ENCODE measurements at places on chromosomes 3 and 15.

DNA sequence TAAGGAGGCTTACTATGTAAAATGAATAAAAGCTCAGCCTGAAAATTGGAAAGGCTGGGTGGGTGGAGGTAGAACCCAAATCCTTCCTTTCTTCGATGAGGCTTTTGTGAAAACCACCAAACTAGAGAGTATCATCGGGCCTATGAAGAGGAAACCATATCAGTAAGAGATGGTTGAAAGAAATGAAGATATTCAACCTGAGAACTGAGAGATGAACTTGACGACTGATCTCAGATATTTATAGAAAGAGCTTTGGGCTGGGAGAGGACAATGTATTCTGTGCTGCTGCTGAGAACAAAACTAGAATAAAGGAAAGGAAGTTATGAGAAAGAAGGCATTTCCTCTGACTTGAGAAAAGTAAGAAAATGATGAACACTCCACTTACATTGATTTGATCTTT lies 236.6 kb downstream of the KCNH8 start:
- no peak for DNase-seq

DNA sequence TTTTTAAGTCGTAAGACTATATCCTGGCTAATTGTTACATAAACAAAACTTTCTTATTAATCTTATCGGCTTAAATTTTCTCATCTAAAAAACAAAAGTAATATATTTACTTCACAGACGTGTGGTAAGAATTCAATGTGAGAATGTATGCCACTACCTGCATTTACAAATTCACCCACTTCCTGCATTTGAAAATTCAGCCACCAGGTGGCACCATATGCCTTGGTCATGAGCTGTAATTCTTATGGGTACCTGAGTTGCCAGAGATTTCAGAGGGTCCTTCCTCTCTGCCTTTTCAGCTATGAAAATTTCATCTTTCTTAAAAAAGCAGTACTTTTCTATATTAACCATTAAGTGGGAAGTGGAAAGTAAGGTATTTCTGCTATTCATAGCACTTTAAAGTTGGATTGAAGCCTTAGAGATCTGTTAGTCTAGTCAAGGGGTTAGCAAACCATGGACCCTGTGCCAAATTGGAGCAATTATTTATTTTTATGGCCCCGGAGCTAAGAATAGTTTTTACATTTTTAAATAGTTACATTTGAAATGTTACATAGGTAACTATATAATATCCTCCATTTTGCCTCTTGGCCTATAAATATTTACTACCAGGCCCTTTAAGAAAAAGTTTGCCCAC lies 127.8 kb downstream of the HCN4 start:
- peak; percentile 50 for DNase-seq

DNA sequence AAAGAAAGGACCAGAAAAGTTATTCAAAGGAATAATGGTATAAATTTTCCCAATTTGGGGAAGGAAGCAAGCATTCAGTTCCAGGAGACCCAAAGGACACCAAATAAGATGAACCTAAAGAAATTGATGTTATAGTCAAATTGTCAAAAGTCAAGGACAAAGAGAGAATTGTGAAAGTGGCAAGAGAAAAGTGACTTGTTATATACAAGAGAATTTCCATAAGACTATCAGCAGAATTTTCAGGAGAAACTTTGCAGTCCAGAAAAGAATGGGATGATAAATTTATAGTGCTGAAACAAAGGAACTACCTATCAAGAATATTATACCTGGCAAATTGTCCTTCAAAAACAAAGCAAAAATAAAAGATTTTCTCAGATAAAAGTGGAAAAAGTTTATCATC lies 43.8 kb upstream of the FOXB1 start:
- DNase-seq = no peak

DNA sequence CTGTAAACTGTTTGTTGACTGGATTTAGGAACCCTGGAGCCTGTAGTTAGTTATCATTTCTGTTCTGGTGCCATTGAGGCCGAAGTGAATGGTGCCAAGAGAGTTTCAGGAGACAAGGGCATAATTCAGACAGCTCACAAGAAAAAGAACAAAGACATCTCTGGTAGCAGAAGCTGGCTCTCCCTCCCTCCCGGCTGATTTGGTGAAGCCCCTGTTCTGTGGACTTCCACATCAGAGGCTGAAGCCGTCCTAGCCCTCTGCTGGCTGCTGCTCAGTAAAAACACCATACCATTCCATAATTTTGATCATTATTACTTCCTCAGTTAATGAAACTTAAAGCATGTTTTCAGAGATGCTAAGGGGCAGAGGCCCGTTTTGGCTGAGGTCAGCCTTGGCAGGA lies 381.2 kb upstream of the WNT5A start:
- DNase-seq = no peak

- no peak for DNase-seq
Observed at GRCh38 chr3:32865383-32865782, 47.6 kb downstream of the TRIM71 start.

DNA sequence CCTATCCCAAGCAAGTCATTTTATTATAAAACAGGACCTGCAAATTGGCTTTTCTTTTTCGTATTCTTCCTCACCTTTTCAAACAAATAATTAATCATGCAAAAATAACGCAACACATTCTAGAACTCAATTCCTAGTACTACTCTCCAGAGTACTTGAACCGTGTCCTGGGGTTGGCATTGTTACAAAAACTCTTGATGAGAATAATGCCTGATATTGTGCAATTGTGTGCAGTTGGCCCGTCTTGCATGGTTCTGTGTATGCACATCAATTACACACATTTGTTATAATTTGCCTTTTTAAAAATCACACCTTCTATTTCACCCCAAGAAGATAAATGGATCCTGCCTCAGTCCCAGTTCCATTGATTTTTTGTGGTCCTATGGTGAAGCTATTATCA lies 205.4 kb downstream of the EPHB1 start:
- no peak for DNase-seq

- no peak for DNase-seq
Observed at GRCh38 chr15:71116366-71116765, 1.1 kb downstream of the THSD4 start.

GRCh38 chr3:37028329-37028728 lies 35.0 kb downstream of the MLH1 start:
- DNase-seq = no peak

DNA sequence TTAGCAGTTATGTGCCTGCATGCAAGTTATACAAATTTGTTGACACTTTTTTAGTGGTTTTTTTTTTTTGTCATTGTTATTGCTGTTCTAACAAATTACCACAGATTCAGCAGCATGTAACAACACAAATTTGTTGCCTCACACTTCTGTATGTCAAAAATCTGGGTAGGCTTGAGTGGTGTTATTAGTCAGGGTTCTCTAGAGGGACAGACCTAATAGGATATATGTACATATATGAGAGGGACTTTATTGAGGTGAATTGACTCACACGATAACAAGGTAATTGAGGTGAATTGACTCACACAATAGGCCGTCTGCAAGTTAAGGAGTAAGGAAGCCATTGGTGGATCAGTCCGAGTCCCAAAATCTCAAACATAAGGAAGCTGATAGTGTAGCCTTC lies 15.0 kb upstream of the PLSCR1 start:
- no peak for DNase-seq

- DNase-seq = no peak
Observed at GRCh38 chr3:79097964-79098660, 669.7 kb downstream of the ROBO1 start.

- DNase-seq = no peak
Observed at GRCh38 chr3:191123231-191123630, 75.8 kb upstream of the OSTN start.

- no peak for DNase-seq
Observed at GRCh38 chr3:4766263-4766662, 213.0 kb upstream of the BHLHE40 start.

DNA sequence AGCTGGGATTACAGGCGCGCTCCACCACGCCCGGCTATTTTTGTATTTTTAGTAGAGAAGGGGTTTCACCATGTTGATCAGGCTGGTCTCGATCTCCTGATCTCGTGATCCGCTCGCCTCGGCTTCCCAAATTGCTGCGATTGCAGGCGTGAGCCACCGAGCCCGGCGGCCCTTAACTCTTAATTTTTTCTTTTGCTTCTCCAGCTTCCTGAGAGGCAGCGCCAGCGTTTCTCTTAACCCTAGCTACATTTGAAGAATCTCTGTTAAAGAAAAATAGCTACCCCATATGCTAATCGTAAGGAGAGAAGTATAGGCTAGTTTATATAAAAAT lies 465 bp upstream of the GK5 start:
- DNase-seq = no peak

DNA sequence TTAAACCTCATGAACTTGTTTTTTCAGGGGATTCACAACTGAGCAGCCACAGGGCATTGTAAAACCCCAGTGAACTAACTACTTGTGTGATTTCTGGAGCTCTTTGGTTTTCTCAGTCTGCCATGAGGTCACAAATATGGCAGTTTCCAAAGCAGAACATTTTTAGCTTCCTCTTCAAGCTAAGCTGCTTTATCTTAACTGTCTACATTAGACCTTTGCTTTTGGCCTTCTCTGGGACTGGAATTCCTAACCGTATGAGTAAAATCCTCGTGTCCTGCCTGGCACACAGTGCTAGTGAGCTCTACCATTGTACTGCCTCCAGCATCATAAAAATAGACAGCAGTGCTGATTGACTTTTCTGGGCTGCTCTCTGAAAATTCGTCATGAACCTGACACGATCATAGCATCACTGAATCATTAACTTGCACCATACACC lies 22.1 kb downstream of the CDIN1 start:
- no peak for DNase-seq

DNA sequence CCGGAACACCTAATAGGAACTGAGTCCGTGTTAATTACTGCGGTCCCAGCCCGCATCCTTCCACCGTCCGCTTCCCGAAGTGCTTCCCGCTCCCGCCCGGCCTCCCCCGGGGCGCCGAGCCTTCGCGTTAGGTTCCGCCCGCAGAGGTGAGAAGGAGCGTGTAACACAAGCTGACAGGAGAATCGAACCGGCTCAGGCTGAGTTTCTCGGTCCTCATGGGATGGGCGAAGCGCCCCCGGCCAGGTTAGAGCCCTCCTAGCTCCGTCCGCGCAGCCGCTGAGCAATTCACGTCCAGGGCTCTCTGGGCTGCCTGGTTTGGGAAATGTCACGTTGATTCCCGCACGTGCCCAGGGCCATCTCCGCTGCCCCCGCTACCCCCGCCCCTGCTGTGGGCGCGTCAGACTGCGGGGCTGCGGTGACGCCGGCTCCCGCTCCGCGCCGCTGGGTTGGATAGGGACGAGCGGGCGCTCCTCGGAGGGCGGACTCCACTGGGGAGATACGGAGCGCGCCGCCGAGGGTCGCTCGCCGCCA lies 954 bp downstream of the CLDN11 start:
- no peak for DNase-seq

DNA sequence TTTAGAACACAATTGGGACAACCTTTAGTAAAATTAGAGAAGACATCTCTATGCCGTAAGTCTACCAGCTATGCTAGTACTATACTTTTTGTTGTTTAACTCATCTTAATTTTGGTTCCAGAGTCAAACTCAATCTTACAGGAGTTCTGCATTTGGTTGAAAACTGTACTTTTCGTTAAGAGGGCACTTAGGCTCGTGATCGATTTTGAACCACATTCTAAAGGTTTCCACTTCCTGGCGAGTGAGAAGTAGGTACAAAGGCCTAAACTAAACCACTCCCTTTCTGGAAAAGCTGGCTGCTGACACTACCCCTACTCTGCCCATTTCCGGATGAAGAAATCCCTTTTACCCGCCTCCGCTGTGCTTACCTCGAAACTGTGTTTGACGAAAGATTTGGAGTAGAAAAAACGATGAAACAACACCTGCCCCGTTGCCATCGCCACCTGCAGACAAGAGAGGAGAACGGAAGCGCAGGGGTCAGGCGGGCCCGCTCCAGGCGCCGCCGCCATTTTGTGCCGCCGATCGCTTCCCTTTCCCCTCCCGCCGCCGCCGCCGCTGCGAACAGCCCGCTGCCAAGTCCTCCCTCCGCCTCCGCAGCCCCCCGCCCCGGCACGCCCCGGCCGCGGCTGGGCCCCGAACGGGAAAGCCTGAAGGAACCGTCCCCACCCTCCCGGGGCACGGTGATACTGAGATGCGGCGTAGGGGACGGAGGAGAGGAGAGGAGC lies 748 bp downstream of the CCNL1 start:
- peak; percentile 73 for DNase-seq

DNA sequence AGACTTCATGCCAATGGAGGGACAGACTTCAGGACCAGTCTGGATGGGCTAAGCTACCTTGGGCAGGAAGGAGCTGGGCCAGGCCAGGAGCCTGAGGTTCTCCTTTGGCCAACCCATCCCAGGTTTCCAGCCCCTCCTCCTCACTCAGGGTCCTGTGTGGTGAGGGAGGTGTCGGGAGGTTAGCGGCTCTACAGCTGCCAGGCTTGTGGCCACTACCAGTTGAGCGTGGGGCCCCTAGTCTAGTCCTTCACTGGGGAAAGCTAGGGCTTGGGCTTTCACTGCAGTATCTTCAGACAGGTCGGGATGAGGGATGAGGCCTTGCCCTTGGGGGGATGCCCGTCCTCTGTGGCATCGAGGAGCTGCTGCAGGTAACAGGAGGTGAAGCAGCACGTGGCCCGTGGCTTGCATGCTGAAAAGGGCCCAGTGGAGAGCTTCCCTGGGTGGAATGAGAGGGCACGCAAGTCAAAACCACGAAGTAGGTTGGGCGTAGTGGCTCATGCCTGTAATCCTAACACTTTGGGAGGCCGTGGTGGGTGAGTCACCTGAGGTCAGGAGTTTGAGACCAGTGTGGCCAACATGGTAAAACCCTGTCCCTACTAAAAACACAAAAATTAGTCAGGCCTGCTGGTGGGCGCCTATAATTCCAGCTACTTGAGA lies 8.5 kb upstream of the FANCD2 start:
- no peak for DNase-seq

- no peak for DNase-seq
Observed at GRCh38 chr15:85955501-85956391, 123.9 kb upstream of the AGBL1 start.

- DNase-seq = no peak
Observed at GRCh38 chr15:37136666-37137065, 36.3 kb upstream of the MEIS2 start.

DNA sequence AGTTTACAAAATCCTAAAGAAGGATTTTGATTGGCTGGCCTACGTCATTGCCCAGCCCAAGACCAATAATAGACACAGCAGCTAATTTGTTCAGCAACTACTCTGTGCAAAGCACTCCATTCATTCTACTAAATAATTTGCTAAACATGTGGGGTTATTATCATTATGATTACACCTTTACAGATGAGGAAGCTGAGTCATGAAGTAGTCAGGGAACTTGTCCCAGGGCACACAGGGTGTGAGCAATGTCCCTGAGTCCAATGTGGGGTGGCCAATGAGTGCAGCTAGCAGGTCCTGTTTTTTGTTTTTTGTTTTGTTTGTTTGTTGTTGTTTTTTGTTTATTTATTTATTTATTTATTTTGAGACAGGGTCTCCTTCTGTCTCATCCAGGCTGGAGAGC lies 183.6 kb downstream of the ABHD5 start:
- no peak for DNase-seq

- DNase-seq = no peak
Observed at GRCh38 chr15:23869396-23869795, 182.3 kb upstream of the NDN start.

DNA sequence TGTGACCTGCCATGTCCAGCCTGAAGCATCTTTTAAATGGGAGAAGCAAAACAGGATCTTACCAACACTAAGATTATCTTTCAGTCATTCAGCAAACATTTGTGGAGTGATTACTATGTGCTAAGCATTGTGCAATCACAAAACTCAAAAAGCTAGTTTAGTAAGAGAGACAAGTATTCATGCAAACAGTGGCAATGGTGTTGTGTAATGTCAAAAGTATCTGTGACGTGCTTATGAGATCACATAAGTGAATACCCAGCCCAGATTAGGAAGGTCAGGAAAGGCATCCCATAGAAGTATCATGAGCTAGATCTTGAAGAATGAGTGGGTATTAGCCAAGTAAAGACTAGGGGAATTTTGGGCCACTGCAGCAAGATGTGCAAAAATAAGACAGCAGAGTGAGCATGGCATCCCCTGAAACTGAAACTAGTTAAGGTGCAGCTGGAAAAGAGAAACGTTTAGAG lies 32.1 kb downstream of the SEC62 start:
- no peak for DNase-seq

Measured in activated effector memory CD4-positive, alpha-beta T cell treated with Interleukin-2 at 50 U/mL for 16 hours (primary cell).